ENCODE measurements at places on chromosomes 2 and 18.

DNA sequence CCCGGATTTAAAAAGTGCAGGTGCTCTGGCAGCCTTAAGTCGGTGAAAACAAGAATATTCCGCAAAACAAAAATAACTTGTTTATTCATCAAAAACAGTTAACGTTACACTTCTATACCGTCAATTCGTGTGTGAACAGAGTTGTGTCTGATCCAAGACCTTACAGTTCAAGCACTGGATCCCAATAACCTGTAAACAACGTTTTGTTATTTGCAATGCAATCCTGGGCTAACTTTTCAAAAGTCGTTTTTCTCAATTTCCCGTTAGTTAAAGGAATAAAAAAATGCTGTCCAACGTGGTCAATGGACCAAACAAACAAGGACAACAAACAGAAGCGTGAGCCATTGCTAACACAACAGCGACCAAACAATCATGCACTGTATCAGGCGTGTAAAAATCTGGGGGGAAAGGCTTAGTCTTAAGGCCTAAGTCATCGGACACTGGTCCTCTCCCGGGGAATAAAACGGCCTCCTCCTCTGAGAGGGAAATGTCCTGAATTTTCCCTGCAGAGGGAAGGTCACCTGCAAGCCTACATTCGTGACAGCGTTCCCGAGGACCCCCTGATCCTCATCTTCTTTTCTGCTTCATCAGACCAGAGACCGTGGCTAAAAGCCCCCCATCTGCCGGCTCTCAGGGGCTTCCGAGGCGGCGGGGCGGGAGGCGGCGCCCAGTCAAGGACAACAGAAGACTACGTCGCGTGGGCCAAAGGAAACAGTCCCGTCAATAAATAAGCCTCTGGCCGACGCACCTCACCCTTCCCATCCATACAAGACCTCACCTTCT lies 490 bp downstream of the NDUFS1 start:
- no peak for DNase-seq

DNA sequence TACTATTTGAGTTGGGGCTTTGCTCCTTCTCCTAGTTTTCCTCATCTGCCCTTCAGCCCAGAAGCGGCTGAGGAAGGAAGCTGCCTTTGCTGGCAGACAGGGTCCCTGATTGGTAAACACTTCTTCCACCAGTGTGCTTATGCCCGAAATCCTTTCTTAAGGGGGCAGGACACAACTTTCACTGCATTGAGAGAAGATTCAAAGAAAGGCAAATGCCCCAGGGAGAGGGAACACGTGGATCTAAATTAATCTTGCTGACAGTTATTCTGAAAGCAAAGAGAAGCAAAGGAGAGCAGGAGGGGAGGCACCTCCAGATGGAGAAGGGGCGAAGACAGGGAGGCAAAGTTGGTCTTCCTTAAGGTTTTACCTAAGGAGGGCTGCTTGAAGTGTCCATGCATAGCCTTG lies 92.1 kb upstream of the EFEMP1 start:
- no peak for DNase-seq

- DNase-seq: no peak
Observed at GRCh38 chr2:22952656-22953225, 432.2 kb upstream of the KLHL29 start.

DNA sequence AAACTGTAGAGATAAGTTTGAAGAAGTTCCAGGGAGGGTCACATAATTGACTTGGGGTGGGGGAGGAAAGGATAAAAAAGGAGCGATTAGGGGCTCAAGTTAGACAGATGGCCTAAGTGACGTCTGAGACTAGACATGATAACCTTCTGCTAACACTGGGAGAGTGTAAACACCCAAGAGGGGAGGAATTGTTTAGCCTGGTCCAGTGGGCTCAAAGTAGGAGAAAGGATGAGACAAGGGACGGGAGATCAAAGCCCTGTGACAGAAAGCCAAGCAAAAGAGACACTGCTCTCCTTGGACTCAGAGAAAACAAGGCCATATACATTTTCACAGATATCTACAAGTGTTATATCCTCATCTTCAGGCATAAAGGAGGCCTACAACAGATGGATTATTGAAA lies 45.5 kb upstream of the IHH start:
- no peak for DNase-seq
